ENCODE measurements at places on chromosomes 2 and 18.
A peak's percentile ranks its signal among the peaks of the same experiment; 100 is the strongest.

DNA sequence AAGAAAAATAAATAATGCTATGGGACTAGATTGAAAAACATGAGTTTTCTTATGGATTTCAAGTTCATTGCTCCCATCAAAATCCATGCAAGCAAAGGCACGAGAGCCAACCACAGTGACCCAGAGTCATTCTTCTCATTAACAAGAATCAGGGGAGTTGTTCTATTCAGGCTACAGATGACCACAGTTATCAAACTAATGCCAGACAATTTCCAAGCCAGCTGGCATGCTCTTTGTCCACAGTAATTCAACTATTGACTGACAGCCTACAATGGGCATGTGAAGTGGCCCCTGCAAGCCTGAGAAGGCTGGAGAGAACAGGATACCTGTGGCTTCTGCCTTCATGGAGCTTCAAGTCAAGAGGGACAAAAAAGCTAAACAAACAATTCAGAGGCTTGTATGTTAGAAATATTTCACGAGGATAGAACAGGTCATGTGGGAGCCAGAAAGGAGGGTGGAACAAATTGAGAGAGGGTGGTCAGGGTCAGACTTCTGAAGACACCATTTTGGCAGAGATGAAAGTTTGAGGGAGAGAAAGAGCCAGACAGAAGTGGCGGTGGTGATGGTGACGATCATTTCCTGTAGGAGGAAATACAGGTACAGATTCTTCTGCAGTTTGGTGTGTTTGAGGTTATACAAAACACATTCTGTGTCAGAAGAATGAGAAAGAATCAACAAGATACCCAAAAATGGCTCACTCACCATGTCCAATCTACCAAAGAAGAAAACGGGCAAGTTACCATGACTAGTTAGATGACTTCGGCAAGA, 732.4 kb downstream of the RNF144A start:
- DNase-seq = no peak

DNA sequence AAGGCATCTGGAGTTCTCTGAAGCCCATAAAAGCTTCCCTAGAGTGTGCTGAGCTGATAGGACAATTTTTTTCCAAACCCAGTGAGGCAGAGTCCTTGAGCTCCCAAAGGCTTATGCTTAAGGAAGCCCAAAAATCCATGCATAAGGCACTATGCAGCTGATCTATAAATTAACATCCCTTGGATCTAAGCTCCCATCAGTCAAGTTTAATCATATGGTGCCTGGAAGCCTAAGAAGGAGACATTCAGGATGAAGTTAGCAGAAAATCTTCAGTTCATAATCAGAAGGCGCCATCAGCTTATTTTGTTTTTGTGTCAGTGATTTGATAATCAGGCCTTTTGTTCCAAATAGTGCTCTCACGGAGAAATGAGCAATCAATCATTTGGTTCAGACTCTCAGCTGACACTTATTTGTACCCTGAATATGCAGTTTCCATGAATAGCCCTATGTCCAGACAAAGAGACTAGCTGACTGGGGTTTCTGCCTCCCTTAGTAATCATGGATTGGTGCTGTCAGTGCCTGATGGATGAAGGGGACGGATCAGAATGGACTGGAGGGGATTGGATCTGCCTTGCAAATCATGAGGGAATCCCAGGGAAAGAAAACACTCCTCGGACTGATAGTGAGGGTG, 464.8 kb upstream of the RGPD4 start:
- DNase-seq = no peak

GRCh38 chr2:184971546-184972068, 373.3 kb downstream of the ZNF804A start:
- no peak for DNase-seq

- no peak for DNase-seq
These were observed 944.0 kb downstream of the DPP10 start for GRCh38 chr2:115386465-115386864.

DNA sequence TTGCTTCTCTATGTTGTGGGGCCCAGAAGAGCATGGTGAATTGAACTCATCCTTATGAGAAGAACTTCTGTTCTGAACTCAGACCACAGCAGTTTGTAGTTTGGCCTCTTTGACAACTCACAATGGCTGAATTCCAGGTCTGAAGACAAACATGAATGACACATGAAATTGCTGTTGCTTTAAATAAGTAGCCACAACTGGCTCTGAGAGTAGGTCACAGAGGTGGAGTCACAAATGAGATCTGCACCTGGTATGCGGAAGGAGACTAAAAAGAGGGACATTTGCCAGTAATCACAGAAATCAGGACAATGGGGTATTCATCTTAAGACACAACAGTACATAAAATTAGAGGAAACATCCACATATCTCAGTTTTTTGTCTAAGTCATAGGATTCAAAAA, 290.3 kb upstream of the MMADHC start:
- no peak for DNase-seq

- DNase-seq = no peak
These were observed 55.7 kb upstream of the CYP1B1 start for GRCh38 chr2:38131676-38132075.

DNA sequence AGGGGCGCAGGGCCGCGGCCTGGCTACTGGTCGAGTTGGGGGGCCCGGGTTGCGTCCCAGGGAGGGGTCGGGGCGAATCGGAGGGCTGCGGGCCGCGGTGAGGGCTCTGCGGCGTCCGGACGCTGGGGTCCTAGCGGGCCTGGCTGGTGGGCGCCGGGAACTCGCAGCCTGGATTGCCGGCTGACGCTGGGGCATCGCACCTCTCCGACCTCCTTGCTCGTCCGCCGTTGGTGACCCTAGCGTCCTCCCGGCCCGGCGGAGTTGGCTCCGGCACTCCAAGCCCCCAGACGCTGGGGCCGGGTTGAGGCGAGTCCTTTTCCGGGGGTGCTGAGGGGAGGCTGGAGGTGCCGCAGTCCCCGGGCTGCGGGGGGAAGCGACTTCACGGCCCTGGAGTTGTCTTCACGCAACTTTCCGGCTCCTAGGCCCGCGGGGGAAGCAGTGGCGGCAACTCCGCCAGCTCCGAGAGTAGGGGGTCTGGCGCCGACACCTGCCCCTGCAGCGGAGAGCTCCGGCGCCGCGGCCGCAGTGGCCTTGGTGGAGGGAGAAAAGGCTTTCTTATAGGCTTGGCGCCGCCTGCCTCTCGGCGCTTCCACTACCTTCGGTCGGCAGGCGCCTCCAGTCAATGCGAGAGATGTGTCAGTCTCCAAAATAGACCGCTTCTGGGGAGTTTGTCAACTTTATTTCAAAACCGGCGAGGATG, 70.3 kb downstream of the HAUS1 start:
- DNase-seq = peak; percentile 75

DNA sequence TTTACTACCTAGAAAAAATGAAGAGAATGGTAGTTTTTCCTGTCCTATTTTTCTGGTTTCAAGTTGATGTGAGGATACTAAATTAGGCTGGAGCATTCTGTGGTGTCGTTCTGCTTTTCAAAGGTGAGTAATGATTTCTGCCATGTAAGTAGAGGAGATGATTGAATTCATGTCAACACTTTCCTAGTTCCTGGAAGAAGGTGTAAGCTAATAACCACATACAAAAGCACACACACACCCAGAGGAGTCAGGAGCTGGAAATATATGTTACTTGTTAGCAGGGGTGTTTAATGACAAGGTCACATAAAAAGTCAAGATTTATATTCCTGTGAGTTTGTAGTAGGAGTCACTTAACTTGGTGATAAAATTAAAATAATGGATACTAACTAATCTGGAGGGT, 172.1 kb downstream of the TMX3 start:
- no peak for DNase-seq

- peak; percentile 52 for DNase-seq
These were observed 115.6 kb downstream of the PPP1R1C start for GRCh38 chr2:182101263-182101662.

DNA sequence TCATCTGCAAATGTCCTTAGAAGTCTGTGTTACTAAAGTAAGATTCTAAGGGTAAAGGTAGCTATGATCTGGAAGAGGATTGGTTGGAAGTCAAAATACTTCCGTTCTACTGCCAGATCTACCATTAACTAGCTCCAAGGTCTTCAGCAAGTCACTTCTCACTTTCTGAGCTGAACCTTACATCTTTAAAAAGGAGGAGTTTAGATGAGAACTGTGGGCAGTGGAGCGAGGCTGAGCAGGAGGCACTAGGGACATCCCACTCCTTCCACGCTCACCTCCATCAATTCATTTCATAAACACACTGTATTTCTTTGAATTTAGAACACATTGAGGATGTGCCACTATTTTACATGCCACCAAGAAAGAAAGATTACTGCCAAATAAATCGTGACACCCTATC, 143.0 kb downstream of the ABCA12 start:
- DNase-seq = no peak

DNA sequence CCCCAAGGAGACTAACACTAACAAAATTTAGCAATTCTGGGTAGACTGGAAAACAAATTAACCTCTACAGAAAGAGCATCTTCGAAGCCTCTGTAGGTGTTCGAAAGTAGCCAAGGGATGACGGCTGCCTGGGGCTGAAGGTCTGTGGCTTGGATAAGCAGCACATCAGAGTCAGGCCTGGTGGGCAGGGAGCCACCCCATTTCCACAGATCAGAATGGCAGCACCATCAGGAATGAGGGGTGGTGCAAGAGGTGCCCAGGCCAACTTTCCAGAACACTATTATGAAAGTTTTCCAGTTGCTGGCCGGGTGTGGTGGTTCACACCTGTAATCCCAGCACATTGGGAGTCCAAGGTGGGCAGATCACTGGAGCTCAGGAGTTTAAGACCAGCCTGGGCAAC, 57.9 kb downstream of the CABYR start:
- DNase-seq = no peak

- DNase-seq = no peak
These were observed 558 bp upstream of the CEP192 start for GRCh38 chr18:12990641-12990966.

DNA sequence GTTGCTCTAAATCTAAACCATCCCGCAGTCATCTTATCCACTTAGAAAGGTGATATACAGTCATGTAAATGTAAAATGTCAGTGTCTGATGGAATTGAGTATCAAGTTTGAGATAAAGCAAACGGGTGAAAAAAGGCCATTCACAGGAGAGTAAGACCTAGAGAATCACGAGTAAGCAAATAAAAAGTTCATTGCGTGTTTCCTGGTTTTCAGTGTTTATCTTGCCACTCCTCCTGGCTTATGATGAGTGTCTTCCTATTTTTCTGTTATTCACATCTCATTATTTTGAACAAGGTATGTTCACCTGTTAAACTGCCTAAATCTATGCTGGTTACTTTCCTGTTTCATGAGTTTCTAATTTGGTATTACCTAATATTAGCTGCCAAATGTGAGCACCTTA, 68.8 kb downstream of the ITGA4 start:
- DNase-seq = no peak

- DNase-seq = no peak
These were observed 139.6 kb upstream of the RGPD4 start for GRCh38 chr2:107687073-107687472.

- DNase-seq = no peak
These were observed 1579.0 kb upstream of the NXPH2 start for GRCh38 chr2:140359056-140359771.

DNA sequence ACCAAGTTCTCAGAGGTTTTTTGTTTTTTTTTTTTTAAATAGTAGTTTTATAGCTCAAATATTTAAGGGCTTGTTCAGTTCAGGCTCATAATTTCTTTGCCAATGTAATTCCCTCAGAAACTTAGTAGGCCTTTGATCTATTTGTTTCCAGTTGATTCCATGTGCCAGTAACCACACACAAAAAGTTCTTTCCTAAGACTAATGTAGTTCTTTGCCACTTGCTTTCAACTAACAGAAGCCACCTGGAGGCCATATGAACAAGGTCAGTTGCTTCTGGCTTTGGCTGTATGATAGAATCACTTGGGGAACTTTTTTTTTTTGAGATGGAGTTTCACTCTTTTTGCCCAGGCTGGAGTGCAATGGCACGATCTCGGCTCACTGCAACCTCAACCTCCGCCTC, 100.7 kb downstream of the DTNB start:
- no peak for DNase-seq

DNA sequence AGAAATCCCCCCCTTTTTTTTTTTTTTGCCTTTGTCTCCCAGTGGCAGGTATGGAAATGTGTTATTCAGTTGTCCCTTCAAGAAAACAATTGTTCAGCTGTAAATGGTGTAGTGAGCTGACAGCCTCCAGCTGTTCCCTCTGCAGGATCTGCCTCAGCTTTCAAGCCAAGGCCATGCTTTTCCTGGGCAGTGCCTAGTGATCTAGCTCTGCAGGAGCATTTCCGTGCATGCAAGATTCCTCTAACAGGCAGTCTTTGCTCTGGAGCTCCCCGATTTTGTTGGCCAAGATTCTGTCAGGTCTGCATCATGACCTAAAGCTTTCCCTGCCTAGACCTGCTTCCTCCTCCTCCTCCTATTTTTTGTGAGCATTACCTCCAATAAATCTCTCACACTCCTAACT, 300.7 kb upstream of the UBE2E3 start:
- DNase-seq = no peak

- no peak for DNase-seq
These were observed 111.1 kb upstream of the RBBP8 start for GRCh38 chr18:22822024-22822423.

DNA sequence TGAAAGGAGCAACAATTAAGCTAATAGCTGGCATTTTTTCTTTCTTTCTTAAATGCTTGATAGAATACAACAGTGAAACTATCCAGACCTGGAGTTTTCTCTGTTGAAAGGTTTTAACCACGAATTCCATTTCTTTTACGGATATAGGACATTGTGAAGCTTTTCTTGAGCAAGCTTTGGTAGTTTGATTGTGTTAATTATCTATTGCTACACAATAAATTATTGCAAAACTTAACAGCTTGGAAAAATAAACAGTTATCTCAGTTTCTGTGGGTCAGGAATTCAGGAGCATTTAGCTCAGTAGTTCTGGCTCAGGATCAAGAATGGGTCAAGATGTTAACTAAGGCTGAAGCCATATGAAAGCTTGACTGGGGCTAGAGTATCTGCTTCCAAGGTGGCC, 11.7 kb downstream of the PHOSPHO2 start:
- no peak for DNase-seq

- no peak for DNase-seq
These were observed 43.7 kb downstream of the EPAS1 start for GRCh38 chr2:46340740-46341420.

GRCh38 chr2:97645112-97645694, 659 bp upstream of the COX5B start:
- DNase-seq = peak; percentile 54

DNA sequence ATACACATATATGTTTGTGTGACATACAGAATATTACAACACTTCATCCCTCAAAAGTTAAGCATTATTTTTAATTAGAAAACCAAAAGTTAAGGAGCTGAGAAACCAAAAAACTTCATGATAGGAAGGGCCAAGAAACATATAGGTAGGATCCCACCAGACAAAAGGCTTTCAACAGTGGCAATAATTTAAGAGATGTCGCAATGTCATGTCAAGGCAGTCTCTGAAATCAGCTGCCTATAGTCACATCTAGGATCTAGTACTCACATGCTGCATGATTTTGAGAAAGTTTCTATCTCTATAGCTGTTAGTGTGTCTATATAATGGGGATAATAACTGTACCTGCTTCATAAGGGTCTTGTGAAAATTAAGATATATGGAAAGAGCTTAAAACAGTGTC, 72.7 kb downstream of the SPIRE1 start:
- no peak for DNase-seq

DNA sequence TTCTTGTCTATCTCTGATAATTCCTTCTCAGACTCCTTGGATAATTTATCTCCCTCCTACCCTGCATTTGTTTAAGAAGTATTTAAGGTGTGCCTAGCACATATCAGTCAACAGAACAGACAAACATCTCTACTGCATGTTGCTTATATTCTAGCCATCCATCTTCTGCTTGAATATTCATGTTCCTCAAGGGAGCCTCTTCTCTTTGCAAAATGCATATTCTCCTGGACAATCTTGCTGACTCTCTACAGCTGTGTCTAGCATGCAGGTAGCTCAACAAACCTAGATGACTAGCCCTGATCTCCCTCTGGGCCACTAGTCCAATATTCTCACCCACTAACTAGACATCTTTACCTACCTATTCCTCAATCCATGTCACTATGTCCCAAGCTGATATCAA, 70.0 kb downstream of the AP1S3 start:
- DNase-seq = no peak
